ENCODE measurements at places on chromosomes 1 and 21.

DNA sequence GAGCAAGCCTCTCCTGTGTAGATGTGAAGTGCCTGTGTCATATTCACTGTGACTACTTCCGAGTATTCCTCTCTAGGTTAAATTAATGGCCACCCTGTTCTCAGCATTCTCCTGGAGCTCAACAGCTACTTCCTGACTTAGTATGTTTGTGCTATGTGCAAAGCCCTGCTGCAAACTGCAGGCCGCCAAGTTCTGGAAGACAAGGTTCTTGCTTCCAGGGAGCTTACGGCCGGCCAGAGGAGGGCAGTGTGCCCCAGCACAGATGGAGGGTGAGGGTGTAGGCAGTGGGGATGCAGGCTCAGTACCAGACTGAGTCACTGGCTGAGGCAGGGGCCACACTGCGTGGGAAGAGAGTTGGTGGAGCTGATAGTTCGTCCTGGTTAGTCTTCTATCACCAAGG is 43.2 kb downstream of the ELK4 start:
- DNase-seq, result no peak

DNA sequence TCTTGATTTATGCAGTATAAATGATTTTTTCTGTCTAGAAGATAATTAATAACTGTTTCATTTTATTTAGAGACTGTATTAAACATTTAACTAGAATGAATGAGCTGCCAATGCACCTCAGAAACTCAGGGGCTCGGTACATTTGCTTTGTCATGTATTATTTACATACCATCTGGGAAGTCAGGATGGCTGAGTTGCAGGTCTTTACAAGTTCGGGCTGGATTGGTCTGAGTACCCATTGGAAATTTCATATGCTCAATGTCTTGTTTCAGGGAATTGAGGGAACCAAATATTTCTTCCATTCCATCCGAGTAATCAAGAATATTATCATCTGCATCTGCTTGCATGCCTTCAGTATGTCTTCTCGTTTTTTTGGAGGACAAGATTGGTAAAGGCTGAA is 221.7 kb downstream of the COL11A1 start:
- DNase-seq, result no peak

DNA sequence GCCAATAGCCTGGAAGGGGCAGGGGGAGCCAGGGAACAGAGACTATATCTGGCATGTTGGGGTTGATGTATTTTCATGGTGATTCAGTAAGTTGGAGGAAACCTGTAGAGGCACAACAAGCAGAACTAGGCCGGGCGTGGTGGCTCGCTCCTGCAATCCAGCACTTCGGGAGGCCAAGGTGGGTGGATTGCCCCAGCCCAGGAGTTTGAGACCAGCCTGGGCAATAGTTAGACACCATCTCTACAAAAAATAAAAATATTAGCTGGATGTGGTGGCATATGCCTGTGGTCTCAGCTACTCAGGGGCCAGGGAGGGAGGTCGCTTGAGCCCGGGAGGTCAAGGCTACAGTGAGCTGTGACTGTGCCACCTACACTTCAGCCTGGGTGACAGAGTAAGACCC is 10.1 kb upstream of the PTCH2 start:
- no peak for DNase-seq

DNA sequence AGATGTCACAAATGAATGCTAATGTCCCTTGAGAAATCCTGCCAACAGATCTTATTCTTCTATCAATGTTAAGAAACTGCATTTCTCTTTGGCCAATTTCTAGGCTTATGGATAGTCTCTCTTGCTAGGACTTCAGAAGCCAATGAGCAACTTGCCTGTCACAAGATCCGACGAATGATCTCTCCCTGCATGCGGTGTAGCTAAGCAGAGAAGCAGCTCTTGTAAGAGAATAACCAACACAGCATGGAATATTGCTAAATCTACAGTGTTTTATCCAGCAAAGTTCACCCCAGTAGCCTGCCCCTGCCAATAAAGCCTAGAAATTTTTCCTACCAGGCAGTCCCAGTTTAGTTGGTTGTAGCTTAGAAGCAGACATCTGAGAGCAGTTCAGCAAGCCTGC is 2.1 kb upstream of the SLC44A5 start:
- DNase-seq, result no peak

DNA sequence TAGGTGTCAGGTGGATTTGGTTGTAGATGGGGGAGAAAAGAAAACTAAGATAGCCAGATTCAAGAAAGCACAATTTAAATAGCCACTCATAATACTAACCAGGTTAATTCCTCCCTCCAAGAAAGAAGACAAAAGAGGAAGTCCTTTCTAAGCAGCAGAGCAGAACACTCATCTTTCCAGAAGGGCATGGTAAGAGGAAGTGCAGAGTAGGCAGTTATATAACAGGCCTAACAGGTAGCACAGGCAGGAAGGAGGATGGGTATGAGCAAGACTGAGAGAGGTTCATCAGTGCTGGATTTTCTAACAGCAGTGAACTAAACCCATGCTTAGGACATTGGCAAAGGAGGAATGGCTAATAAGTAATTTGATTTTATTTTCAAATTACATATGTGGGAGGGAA is 517.5 kb downstream of the PLPP3 start:
- DNase-seq, result no peak
